ENCODE measurements at places on chromosomes 3 and 15.
A peak's percentile ranks its signal among the peaks of the same experiment; 100 is the strongest.

- peak; percentile 67 for DNase-seq
These were observed 960 bp upstream of the KLF13 start for GRCh38 chr15:31325595-31326155.

DNA sequence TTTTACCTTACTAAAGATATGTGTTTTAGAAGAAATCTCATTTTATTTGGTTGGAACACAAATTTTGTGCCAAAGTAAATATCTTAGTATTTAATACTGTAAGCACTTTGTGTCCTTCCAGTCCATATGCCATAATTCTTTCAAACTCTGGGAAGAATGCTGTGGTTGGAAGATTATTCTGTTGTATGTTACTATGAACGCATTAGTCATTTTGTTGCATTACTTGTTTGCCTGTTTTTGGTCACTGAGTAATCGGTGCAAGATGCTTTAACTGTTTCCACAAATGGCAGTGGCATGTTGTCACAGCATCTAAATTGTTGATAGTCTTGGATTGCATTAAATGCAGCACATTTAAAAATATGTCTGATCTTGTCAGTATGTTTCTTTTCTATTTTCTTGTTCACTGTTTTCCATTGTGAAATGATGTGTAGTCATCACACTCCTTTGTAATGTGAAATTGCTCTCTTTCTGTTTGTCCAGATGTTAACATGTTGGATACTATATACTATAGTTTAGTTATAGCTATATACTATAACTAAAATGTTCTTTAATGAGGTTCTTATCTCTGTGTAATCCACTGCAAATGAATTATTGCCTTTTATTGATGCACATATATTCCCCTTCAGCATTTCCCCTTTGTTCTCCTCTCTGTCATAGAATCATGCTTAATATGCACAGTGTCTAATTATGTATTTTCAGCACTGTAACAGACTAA lies 89.9 kb upstream of the FLNB start:
- no peak for DNase-seq

DNA sequence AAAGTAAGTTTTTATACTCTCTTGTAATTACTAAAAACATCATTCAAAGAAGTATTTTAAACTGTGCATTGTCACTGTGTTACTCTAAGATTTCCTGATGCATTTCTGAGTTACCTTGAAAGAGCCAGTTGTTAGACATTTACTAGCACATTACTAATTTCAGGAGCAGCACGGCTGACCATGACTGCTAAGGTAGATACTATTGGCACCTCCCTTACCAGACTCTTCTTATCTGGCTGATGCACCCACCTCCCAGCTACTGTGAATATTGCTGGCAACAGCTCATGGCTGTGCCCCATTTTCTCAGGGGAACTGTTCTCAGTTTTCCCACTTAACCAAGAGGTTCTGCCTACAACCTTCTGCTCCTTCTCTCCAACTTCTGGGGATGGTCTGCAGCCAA lies 29.4 kb downstream of the COL6A5 start:
- DNase-seq = no peak

DNA sequence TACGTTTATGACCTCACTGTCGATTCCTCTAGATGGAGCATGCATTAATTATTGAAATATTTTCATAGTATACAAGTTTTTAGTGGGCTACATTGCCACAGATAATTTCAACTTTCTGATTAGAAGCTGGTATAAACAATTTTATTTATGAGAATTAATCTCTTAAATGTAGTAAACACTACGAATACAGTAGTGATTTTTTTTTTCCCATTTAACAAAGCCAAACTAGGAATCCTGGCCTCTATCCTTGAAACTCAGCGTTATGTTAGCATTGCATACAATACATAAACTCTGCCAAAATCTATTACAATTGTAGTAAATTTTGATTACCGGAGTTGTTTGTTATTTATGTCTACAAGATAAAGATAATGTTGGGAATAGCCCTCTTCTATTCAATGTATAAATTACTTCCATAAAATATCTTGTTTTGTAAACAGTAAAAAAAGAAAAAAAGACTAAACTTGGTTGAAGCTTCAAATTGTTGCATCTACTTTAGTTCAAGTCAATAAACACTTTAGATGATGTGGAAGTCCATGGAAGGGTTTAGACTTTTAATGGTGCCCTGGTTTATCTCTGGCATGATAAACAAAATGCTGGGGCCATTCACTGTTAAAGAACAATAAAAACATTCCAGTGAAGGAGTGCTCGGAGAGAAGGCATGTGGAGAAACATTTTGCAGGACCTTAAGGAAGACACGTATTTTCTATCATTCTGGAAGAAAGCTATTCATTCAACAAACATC lies 77.3 kb upstream of the NR2F2 start:
- no peak for DNase-seq

- no peak for DNase-seq
These were observed 159.4 kb downstream of the TMEM108 start for GRCh38 chr3:133197619-133198018.

GRCh38 chr15:32736701-32737061 lies 18.9 kb downstream of the GREM1 start:
- no peak for DNase-seq

DNA sequence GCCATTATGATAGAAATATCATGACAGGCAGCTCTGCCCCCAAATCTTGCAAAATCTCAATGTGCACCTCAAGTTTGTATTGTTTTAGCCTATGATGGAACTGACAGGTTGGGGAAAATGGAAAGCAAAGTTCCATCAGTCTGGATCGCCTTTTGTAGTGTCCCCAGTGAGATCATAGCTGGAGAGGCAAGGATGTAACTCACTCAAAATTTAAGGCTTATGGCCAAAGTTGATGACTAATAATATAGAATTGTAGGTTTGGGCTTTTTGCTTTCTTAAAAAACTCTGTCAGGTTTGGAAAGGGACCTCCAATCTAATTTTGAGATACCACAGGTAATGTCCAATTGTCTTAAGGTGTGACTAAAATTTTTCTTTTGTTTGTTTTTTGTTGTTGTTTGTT lies 1.4 kb upstream of the ACP3 start:
- no peak for DNase-seq

- DNase-seq = no peak
These were observed 3.5 kb downstream of the SMAD3 start for GRCh38 chr15:67068710-67069400.

DNA sequence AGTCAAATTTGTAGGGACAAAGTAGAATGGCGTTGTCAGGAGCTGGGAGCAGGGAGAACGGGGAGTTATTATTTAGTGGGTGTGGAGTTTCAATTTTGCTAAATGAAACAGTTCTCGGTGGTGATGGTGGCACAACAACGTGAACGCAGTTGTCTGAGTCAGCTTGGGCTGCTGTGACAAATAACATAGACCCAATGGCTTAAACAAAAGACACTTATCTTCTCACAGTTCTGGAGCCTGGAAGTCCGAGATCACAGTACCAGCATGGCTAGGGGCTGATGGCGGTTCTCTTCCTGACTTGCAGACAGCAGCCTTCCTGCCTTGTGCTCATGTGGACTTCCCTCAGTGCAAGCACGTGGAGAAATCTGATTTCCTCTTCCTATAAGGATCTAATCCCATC lies 90.2 kb downstream of the CHSY1 start:
- no peak for DNase-seq

DNA sequence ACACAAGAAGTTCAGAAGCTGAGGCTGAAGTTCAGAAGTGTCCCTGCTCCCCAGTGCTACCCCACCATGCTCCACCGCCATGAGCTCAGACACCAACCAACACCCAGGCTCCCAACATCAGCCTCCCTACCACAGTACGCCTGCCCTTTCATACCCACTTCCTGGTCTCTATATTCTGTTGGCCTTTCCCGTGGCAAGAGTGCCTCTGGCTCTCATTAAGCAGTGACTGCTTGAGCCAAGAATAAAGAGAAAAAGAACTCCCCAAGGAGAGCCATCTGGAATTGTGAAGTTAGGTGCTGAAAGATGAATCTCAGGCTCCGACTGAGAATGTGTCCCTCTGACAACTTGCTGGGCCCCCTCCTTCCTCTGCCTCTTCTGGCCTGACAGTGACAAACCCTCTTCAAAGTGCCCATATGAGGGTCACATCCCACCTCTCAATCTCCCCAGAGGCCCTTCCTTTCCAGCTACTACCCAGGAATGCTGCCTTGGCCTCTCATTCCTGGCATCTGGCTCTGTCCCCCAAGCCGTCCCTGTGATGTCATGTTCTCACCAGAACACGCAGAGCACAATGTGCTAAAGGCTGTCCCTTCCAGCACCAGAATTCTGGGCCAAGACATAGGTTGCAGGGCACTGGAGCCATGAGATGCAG lies 306.8 kb downstream of the NTRK3 start:
- no peak for DNase-seq
